Endothelial cell of coronary artery (primary cell): ENCODE measurements at places on chromosomes 3 and 15. TPM values are rescaled to one million over a fixed set of nuclear protein-coding genes. Genes with fewer than 3 reads are reported as not detected.

Gene DOCK3
- total RNA-seq = under 0.01 TPM in 2 replicates

Gene SLC7A14
- 1.6 and 11.0 TPM in 2 replicates for total RNA-seq

Gene PLSCR5
- total RNA-seq = not detected in 2 replicates

Gene RTP3
- not detected in 2 replicates for total RNA-seq

Gene GPR62
- total RNA-seq = under 0.01 and 0.09 TPM in 2 replicates

Gene TICRR
- total RNA-seq = 2.3 and 2.6 TPM in 2 replicates

Gene ANKUB1
- not detected in 2 replicates for total RNA-seq

Gene XIRP1
- total RNA-seq = not detected in 2 replicates

Gene SAMD7
- total RNA-seq = not detected in 2 replicates

Gene TMEM158
- 5.6 and 12.4 TPM in 2 replicates for total RNA-seq

Gene MORC1
- total RNA-seq = not detected in 2 replicates

Gene TM4SF1
- 774 and 910 TPM in 2 replicates for total RNA-seq

Gene EAF2
- total RNA-seq = 2.0 and 3.1 TPM in 2 replicates
